ENCODE measurements at places on chromosomes 5 and 9.

- DNase-seq: no peak
Observed at GRCh38 chr9:28410411-28410810, 837.1 kb upstream of the C9orf72 start.

DNA sequence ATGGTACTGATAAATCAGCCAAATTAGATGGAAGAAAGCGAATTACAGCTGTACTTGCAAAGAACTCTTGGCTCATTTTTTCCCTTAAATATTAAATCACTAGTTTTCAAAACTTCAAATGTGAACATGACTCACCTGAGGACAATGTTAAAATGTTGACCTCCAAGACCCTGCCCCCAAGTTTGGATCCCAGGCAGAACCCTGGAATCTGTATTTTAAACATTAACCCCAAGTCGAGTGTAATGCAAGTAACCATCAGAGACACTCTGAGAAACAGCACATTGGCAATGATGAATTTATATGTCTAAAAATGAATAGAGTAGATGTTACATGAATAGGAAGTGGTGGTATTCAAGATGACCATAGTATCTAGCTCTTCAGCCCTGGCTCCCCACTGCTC, 2.3 kb upstream of the CD274 start:
- no peak for DNase-seq

- no peak for DNase-seq
Observed at GRCh38 chr9:93294011-93294410, 110.1 kb downstream of the WNK2 start.

DNA sequence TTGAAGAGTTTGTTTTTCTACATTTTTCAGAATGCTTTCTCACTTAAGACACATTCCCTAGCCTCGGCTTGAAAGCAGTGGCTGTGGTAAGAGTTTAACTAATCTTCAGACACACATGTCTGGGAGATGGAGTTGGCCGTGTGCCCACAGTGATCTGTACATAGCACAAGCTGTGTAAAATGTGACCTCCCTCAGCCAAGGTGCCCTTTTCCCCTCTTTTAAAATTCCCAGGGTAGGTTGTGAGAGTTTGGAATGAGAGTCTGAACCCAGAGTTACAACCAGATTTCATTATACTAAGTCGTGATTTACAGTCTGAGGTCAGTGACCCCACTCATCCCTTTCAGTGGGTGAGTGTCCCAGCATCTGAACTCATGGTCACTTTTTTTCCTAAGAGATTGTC, 230.4 kb downstream of the DOCK8 start:
- no peak for DNase-seq

- DNase-seq: no peak
Observed at GRCh38 chr5:90813392-90813791, 254.8 kb downstream of the ADGRV1 start.

GRCh38 chr9:92728831-92729734, 35.5 kb downstream of the BICD2 start:
- peak; percentile 60 for DNase-seq

DNA sequence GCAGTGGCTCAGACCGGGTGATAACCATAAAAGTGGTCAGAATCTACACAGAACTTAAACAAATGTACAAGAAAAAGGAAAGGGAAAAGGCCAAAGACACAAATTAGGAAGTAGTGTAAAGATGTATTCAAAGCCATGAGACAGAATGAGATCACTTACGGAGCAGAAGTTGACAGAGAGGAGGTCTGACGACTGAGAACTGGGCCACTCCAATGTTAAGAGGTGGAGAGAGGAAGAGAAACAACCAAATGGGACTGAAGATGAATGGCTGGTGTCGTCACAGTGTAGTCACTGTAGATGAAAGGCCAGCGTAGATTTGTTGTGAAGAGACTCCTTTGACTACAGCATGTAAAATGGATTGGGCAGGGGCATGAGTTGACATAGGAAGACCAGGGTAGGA, 114.4 kb downstream of the DROSHA start:
- DNase-seq: no peak

GRCh38 chr5:172499287-172499686, 45.0 kb upstream of the SH3PXD2B start:
- DNase-seq: no peak

DNA sequence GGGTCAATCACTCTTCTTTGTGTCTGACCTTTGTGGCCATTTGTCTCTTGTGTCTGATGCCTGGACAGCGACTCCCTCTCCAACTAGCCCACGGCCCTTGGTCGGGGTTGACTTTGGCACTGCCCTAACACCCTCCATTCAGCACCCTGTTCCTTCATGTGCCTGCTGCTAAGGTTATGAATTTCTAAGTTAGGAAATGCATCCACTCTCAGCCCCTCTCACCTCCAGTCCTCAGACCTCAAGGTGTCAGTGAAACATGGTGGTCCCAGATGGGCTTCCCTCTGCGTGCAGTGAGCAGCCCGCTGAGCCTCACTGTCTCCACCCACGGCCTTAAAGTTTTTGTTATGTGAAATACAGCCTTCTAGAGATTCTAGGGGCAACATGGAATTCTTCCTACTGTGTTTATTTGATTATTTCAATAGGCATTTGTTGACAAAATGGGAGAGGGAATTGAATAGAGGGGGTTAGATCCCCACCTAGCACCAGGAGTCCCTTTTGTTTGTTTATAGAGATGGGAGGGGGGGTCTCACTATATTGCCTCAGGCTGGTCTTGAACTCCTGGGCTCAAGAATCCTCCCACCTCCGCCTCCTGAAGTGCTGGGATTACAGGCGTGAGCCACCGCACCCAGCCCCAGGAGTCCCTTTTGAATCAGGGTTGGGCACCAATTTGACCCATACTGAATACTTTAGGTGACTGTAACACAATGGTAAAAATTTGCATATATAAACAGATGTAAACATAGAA, 1.6 kb upstream of the GLIPR2 start:
- no peak for DNase-seq

GRCh38 chr9:99004115-99004514, 60.4 kb downstream of the COL15A1 start:
- no peak for DNase-seq

- peak; percentile 80 for DNase-seq
Observed at GRCh38 chr9:4985386-4986266, 554 bp downstream of the JAK2 start.

DNA sequence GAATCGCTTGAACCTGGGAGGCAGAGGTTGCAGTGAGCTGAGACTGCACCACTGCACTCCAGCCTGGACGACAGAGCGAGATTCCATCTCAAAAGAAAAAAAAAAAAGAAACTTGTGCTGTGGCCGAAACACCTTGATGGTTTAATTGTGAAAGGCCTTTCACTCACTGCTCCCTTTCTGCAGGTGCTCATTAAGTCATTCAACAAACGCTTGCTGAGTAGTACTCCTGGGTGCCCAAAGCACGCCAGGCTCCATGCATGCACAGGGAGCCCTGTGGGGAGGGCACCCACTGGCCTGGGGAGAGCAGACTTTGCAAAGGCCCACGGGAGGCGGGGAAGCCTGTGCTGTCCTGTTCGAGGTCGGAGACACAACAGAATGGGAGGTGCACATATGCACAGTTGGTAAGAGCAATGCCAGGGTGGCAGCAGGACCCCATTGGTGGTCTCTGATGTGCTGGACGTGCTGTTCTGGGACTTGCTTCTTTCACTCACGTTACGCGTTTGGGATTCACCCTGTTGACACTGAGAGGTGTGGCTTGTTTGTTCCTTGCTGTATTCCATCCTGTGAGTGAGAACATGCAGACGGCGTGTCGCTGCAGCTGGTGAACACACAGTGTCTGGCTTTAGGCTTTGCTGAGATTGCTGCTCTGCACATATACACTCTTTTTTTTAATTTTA, 3.0 kb upstream of the ENTPD2 start:
- no peak for DNase-seq

GRCh38 chr5:5711112-5711511, 288.6 kb downstream of the ICE1 start:
- no peak for DNase-seq

GRCh38 chr5:61245486-61245885, 83.2 kb upstream of the SMIM15 start:
- peak; percentile 27 for DNase-seq

GRCh38 chr5:11075035-11075805, 314.2 kb upstream of the DAP start:
- no peak for DNase-seq

DNA sequence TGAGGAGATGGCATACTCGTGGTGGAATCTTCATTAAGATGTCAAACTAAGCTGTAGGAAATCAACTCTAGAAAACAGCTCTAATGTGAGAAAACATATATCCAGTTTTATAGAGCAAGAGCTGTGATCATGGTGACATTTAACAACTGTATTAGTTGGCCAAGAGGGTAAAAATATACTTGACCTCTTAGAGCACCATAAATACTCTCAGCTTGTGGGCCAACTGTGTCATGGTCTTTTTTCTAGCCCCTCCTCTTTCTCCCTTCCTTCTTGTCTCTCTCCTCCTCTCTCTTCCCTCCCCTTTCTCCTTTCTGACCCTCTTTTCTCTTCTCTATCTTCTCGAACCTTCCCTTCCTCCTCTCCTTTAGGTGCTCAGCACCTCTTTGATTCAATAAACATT, 54.7 kb downstream of the TMC1 start:
- no peak for DNase-seq

DNA sequence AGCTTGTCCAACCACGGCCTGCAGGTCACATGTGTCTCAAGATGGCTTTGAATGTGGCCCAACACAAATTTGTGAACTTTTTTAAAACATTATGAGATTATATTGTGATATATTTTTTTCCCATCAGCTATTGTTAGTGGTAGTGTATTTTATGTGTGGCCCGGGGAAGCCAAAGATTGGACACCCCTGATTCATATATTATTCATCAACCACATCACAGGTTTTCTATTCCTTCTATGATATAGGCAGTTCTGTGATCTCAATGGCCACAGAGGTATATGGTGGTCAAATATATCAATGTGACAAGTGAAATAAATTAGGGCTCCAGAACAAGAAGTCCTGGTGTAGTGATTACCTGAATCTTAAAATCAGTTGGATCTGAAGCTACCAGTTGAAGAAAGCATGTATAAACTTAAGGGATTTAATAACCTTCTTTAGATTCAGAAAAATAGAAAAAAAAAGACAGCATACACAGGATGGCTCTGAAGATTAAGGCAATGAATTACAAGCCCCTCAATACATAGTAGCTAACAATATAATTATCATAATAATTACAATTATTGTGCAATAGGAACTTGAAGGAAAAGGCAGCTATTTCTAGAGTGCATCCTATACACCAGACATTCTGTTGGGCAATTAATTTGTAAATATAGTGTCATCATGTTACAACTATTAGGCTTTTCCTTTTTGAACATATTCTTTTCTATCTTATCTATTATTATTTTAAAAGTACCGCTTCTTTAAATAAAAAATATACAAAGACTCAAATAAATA, 530.4 kb upstream of the PTPRD start:
- no peak for DNase-seq

GRCh38 chr5:150328515-150328914, 25.8 kb upstream of the ARSI start:
- DNase-seq: no peak

- DNase-seq: peak; percentile 76
Observed at GRCh38 chr9:97980479-97980803, 2.7 kb upstream of the ANP32B start.
